Cardiac fibroblast (primary cell): ENCODE measurements at places on chromosomes 13 and 19.

DNA sequence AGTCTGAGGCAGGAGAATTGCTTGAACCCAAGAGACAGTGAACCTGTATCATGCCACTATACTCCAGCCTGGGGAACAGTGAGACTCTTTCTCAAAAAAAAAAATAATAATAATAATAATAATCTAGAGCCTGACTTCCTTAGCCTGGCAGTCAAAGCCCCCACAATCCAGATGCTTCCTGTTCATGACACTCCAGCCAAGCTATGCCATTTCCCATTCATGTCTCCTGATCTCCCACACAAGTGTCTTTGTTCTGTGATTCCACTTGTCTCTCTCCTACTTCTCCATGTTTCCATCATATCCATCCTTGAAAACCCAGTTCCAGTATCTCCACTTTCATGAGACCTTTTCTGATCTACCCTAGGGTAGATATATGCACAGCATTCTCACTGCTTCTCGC is 150.7 kb downstream of the FOXO1 start:
- no peak for DNase-seq

- DNase-seq, result no peak
Measured at GRCh38 chr19:45529420-45529785, 22.1 kb downstream of the VASP start.

GRCh38 chr19:45404557-45405434 is at the start of gene PPP1R13L:
TSS of gene PPP1R13L (minus strand) at chr19:45405069. CDS start at chr19:45398318, 6,751 bp downstream.
- DNase-seq, result peak; percentile 80

GRCh38 chr13:75704194-75704926 is 68.2 kb downstream of the LMO7 start:
- DNase-seq, result peak; percentile 51

DNA sequence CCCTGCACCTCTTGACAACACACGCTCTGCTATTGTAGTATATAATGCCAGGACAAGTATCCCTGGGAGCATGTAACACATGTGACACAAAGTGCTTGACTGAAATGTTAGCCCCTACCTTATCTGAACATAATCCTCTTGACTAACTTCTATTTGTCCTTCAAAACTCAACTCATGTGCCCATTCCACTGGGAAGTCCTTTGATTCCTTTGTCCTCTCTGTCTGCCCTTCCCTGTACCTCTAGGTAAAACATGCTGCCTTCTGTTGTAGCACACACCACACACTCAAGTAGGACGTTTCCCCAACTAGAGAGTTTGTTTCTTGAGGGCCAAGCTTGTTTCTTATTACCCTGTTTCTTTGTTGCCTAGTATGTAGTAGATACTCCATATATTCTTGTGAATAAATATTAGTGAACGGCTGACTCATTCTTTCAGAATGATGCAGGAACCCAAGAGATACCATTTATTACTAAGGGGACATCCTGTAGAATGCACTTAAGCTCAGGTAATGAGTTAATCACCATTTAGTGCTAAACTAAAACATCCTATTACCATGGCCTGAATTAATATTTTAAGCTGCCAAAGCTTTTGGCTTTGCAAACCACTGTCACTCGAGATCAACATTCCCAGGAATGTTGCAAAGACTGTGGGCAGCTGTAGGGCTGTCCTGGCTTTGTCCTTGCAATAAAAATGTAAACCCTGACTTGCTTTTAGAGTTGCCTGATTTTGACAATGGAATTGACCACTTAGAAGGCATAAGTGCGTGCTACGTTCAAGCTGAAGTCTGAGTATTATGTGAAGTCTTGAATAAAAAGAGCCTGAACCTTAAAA is 313.4 kb downstream of the COG6 start:
- DNase-seq, result no peak

- DNase-seq, result no peak
Measured at GRCh38 chr13:41246969-41247680, 16.3 kb downstream of the MTRF1 start.

DNA sequence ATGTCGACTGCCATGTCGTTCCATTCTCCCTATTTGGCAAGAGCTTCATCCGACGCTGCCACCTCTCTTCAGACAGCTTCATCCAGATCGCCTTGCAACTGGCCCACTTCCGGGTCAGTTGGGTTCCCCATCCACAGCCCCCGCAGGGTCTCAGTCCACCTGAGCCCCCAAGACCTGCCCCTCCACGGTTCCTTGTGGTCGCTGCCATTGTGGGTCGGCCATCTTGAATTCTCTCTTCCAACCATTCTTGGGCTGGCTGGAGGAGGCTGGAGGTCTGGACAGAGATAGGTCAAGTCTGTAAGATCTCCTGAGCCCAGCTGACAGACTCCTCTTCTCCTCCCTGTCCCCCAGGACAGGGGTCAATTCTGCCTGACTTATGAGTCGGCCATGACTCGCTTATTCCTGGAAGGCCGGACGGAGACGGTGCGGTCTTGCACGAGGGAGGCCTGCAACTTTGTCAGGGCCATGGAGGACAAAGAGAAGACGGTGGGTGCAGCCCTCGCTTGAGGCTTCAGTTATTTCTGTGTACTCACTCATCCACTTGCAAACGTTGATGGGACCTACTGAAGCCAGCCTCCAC is 19.5 kb downstream of the CPT1C start:
- DNase-seq, result peak; percentile 75

DNA sequence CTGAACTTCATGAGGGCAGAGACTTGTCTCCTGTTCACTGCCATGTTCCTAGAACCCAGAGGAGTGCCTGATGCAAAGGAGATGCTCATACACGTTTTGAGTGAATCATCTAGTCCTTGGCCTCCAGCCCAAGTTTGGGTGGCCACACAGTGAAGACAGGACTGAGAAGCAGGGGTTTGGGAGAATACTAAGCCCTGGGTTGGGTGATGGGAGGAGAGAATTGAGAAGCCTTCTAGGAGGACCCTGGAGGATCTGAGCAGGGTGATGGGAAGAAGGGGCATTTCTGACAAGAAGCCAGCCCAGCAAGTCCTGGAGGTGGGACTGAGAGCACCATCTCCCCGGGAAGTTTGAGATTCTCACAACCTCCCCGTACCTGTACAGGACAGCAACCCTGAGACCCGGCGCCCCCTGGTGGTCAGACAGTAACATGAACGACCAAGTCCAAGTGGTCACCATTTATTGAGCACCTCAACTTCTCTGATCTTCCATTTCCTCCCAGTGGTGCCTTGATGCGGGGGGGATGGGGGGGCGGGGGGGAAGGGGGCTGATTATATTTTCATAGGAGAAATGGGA is 11.0 kb downstream of the CTU1 start:
- DNase-seq, result peak; percentile 71

- DNase-seq, result no peak
Measured at GRCh38 chr13:112106478-112107141, 39.7 kb downstream of the SOX1 start.

DNA sequence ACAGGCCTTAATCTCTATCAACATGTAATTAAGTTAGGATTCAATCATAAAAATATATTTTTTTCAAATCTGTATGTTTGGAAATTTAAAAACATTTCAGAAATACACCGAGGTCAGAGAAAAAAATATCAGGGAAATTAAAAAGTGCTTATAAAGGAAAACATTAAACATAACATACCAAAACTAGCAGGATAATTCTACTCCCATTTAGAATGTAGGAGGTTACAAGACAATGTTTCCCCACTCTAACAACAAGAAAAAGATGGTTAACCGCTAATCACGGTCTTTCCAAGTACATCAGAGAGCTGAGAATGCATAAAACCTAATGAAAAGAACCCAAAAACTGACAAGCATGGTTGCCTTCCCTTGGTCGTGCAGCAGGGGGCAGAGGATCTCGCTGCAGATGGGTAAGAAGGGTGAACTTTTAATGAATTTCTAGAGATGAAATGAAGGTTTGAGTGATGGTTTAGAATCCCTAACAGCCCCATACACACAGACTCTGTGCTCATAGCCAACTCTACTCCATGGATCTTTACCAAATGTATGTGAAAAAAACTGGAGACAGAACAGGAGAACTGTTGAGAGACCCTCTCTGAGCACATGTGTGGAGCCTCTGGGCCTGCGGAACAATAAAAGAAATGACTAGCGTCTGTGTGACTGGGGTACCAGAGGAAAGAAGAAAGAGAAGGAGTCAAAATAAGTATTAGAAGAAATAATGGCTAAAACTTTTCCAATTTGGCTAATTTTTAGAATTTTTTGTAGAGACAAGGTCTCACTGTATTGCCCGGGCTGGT is 51.3 kb upstream of the LSM14A start:
- peak; percentile 71 for DNase-seq

DNA sequence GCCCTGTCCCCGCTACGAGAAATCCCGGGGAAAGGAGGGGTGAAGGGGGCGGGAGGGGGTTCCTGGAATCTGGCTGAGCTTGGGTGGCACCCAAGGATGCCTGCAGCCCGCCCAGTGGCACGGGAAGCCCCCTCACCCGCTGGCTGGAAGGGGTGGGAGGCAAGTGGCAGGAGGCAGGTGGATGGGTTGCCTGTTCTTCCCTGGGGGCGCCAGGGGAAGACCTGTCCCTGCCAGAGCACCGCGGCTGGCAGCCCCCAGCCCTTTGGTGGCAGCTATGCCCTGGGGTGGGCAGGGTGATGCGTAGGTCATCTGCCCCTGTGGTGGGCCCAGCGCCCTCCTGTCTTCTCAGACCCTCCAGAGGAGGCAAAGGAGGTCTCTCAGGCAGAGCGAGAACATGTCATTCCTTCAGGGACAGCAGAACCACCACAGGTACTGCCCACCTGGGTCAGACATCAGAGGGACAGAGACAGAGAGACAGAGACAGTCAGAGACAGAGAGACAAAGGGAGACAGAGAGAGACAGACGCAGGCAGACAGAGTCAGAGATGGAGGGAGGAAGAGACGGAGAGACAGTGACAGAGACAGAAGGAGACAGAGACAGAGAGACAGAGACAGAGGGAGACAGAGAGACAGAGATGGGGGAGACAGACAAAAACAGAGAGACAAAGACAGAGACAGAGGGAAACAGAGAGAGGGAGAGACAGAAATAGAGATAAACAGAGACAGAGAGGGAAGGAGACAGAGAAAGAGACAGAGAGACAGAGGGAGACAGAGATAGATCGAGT is 36.7 kb downstream of the EFNA2 start:
- no peak for DNase-seq

DNA sequence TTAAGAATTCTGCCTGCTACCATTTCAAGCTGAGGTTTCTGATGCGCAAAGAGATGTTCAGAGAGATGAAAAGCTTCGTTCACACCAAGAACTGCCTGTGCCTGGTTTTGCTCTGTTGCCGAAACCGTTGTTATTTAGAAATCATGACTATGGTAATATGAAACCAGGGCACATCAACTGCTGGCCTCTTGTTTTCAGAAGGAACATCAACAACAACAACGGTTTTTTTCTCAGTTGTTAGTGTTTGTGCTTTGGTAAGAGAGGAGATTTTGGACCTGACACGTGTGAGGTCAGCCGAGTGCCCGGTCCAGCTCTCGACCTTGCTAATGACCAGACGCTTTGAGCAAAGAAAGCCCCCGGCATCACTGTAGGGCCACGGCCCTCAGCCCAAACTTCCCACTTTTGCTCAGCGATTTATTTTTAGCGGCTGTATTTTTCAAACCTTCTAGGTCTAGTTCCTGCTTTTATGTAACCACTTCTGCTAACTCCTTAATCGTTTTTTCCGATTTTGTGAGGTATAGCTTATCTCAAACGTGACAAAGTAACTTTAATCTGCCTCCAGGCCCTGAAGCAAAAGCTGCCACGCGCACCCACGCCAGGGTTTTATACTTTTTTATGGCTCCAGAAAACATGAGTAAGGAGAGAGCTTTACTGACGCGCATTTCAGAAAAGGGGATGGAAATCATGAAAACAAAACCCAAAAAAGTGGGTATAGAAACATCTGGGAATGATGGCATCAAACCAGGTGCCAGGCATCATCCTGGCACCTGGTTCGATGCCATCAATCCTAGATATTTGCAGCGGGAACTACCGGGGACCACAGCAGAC is 42.0 kb downstream of the KLF2 start:
- DNase-seq, result no peak

GRCh38 chr13:97339019-97339987 is 94.7 kb upstream of the RAP2A start:
- peak; percentile 95 for DNase-seq

- DNase-seq, result no peak
Measured at GRCh38 chr19:45391346-45391745, 13.5 kb downstream of the PPP1R13L start.

DNA sequence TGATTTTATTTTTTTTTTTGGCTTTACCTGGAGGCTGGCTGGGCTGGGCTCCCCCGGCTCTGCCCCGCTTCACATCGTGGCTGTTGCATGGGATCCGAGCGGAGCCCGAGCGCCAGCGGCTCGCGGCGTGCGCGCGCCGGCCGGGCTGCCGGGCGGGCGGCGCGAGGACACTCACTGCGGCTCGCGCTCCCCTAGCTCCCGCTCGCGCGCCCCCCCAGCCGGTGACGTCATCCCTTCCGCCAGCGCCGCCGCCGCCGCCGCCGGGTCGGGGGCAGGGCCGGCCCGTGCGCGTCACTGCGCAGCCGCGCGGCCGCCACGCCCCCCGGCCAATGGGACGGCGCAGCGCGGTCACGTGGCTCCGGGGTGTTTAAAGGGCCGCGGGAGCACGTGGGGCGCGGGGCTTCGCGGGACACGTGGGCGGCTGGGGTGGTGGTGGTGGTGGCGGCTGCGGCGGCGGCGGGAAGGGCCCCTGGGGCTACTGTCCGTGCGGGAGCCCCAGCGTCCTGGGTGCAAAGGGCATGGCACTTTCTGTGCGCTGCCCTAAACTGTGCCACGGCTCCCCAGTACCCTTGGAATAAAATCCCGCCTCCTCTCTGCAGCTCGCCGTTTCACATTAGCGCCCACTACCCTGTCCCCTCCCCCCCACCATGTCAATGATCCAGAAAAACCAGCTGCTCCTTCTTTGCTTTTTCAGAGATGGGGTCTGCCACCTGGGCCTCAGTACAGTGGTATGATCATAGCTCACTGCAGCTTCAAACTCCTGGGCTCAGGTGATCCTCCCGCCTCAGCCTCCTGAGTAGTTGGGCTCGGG is at the start of gene PTPRS:
PTPRS (minus strand) TSS at position 176 of the 811 bp plus-strand sequence. CDS start 54,672 bp downstream, outside the sequence.
- peak; percentile 71 for DNase-seq

DNA sequence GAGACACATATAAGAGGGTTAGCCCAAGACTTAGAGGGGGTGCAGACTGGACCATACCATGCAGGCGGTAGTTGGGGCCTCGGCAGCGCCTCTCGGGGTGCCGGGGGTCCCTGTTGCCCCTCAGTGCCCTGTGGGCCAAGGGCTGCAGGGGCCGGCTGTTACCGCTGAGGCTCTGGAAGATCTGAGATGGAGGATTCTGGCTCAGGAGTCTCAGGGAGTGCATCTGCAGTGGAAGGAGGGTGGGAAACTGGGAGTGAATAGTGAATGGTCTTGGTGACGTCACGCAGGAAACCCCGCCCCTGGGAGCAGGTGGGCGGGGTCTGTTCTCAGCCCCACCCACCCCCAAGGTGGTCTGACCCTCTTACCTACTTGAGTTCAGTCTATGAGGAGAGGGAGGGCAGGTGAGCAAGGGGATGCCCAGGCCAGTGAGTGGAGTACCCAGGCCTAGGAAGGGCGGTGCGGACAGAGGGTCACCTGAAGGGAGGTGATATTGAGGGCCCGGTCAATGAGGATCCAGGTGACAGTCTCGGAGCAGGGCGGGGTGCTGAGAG is 1.7 kb upstream of the DBP start:
- no peak for DNase-seq

GRCh38 chr13:30859326-30859725 is 46.7 kb upstream of the MEDAG start:
- DNase-seq, result no peak

GRCh38 chr13:20495087-20496023 is 30.3 kb downstream of the CRYL1 start:
- peak; percentile 82 for DNase-seq
